ENCODE measurements at places on chromosomes 6 and 20.

- peak; percentile 71 for DNase-seq
These were observed 590 bp downstream of the SLCO4A1 start for GRCh38 chr20:62642666-62643520.

GRCh38 chr6:81613606-81614005 is 138.9 kb downstream of the TENT5A start:
- no peak for DNase-seq

- DNase-seq, result no peak
These were observed 178.1 kb upstream of the MARCKS start for GRCh38 chr6:113679051-113679450.

- DNase-seq, result no peak
These were observed 207.7 kb downstream of the MAFB start for GRCh38 chr20:40481337-40481736.

DNA sequence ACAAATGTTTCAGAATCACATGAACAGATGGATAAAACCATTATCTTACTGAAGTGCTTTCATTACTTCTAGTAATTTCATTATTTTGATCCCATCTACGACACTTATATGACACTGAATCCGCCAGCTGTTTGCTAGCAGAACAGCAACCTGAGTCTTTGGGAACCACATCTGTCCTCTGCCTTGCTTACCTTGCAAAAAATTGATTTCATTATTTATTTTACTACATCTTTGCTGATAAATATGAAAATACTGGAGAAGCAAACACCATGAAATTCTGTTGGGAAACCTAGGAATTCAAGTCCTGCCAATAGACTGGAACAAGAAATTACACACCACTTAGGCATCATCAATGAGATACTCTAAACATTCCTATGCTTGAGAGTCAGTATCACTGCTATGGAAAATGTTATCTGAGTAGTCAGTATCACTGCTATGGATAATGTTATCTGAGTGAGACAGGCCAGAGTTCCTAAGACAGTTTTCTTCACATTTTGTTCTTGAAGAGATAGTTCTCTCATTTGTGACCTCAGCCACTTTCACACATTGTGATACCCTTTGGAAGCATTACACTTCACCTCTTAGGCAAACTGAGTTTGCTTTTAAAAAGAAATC is 91.9 kb downstream of the PDE10A start:
- no peak for DNase-seq

DNA sequence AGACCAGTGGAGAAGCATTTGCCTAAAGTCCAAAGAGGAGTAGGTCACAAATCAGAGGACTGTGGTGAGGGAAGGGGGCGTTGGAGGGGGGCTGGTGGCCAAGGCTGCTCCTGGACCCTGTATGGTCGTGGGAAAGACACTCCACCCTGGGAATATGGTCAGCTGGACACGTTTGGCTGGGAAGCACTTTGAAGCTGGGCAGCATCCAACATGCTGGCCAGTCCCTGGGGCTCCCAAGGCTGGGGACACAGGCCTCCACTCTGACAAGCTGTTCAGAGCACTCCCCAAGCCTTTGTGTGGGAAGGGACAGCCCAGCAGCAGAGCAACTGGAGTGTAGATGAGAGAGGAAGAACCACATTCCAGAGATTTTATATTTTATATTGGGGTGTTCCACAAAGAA is 203.2 kb downstream of the ANKRD60 start:
- no peak for DNase-seq

DNA sequence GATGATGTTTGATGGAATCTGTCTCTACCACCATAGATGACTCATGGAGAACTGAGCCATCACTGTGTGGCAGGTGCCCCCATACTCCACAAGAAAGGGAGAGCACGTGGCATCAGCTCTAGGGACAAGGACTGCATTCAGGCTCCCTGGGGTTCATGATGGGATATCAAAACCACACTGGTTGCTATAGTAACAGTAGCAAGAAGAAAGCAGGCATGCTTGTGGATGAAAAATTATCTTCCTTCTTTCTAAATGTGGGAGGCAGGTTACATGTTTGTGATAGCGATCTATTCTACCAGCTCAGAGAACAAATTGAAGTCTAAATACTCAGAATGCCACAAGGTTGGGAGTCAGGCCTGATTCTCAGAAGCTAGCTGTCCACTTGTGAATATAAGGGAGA is 224.2 kb downstream of the ARHGAP18 start:
- DNase-seq, result peak; percentile 58
